ENCODE measurements at places on chromosomes 1 and 21. TPM values are rescaled to one million over a fixed set of nuclear protein-coding genes. Genes with fewer than 3 reads are reported as not detected.

DNA sequence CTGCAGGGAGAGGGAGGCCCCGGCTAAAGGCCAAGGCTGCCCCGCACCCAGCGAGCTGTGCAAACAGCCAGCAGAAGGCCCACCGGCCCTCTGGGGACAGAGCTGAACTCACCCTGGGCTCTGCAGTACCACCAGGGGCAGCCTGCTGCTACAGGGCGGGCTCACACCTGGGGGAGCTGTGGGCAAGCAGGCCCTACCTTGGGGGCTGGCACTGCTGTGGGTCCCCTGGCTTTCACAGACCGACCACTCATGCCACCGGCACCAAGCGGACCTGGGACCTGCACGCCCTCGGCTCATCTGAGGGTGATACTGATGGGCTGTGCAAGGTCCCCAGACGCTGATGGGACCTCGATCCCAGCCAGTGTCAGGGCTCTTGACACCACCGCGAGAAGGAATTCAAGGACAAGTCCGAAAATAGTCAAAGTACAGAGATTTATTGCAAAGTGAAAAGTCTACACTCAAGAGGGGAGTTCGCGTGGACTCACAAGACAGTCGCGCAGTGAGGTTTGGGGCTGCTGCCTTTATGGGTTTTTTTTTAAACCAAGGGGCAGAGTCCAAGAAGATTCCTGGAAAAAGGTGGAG lies 61.0 kb upstream of the ADARB1 start:
- DNase-seq: no peak

The TSSK3 gene
- 0.31 TPM for total RNA-seq

DNA sequence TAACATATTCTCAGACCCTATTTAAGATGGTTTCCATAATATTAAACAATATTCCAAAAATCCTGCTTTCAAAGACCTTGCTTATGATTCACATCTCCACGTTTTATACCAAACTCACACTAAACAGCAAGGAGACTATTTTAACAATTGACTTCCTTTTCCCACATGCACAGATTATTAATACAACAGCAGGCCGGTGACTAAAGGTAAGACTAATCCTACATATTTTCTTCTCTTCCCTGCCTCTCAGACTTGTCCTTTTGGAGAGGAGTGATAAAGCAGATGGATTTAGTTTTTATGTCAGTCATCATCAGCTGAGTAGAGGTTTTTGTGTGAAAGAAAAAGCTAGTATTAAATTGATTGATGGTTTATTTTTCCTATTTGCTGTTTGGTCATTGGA lies 400.6 kb downstream of the NTNG1 start:
- no peak for DNase-seq

The IBA57 gene
- total RNA-seq: 4.8 TPM

The KIAA1614 gene
- 0.72 TPM for total RNA-seq

All from esophagus squamous epithelium (tissue), 5 donors.